Inflammatory macrophage (primary cell): ENCODE measurements at places on chromosomes 16 and 17.
A peak's percentile ranks its signal among the peaks of the same experiment; 100 is the strongest.

- no peak for DNase-seq
Observed at GRCh38 chr17:20966870-20967269, 75.9 kb downstream of the USP22 start.

- peak; percentile 88 for DNase-seq
Observed at GRCh38 chr17:17641621-17642409, 39.4 kb upstream of the RAI1 start.

GRCh38 chr17:8007836-8008235 is 5.4 kb downstream of the GUCY2D start:
- no peak for DNase-seq

DNA sequence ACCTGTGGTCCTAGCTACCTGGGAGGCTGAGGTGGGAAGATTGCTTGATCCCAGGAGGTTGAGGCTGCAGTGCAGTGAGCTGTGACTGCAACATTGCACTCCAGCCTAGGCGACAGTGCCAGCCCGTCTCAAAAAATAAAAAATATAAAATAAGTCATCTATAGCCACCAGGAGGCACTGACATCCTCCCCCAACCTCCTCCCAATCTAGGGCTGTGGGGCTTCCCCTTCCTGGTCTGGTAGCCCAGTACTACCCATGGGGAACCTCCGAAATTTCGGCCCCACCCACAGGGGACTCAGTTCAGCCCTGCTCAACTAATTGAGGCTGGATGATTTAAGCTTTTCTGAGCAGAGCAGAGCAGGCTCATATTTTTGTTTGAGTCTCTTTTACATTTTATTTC is 3.2 kb downstream of the ZSCAN10 start:
- peak; percentile 86 for DNase-seq

DNA sequence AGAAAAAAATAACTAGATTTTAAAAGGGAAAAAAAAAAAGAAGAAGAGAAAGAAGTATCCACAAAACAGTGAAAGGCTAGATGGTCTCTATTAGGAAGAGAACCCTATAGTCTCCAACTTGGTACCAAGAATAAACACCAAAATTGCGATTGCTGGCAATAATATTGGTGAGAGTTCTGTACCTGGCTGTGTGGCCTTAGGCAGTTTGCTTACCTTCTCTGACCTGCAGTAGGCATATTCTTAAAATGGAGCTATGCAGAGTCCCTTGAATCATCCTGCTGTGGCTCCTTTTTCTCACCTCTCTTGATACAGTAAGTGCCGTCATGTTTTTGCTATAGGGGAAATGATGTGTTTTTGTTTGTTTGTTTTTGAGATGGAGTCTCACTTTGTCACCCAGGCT is 35.1 kb downstream of the BRCA1 start:
- no peak for DNase-seq

DNA sequence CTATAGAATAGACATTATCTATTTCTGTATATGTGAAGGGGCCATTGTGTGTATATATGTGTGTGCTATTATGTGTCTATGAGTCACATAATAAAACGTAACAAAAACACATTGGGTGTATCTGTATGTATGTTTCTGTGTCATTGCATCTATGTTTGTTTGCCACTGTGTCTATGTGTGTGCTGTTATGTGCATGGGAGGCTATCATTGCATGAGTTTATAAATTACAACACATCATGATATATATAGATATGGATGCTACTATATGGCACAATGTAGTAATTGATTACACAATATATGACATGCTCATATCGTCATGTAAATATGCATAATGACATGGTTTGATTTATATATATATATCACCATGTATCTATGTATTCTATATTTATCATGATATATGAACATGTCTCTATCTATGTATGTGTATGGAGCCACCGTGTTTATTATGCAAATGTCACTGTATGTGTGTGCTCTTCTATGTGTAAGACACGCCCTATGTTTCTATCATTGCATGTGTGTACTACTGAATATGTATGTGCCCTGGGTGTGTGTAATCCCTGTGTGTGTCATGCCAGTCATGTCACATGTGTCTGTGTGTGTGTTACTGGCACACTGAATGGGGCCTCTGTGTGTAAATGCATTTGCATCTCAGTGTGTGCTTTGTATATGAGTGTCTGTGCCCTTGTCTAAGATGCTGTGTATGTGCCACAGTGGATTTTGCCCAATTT is 1.4 kb upstream of the TSPOAP1 start:
- peak; percentile 46 for DNase-seq

- no peak for DNase-seq
Observed at GRCh38 chr17:69516225-69516624, 101.7 kb downstream of the MAP2K6 start.

DNA sequence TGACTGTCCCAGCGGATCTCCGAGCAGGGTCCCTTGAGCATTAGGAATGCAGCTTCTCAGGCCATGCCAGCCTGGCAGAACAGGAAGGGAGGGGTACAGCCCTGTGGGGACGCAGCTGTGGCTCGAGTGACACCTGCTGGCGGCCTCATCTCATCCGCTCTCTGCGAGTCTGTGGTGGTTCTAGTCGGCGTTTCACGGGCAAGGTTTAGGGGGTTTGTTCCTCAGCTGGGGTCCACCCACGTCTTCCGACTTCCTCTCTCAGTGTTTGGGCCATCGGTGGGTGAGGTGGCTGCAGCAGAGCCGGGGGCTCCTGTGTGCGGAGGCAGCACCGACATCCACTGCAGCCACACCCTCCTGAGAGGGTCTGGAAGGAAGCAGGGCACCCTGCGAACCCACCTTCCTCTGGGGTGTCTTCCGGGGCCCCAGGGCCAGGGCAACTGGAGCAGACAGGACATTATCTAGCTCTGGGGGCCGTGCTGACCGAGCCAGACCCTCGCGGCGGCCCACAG is 33.3 kb downstream of the JPH3 start:
- peak; percentile 61 for DNase-seq

GRCh38 chr17:1422885-1423284 is 22.9 kb upstream of the YWHAE start:
- peak; percentile 66 for DNase-seq

GRCh38 chr16:71894229-71894920 is 956 bp upstream of the IST1 start:
- peak; percentile 66 for DNase-seq

DNA sequence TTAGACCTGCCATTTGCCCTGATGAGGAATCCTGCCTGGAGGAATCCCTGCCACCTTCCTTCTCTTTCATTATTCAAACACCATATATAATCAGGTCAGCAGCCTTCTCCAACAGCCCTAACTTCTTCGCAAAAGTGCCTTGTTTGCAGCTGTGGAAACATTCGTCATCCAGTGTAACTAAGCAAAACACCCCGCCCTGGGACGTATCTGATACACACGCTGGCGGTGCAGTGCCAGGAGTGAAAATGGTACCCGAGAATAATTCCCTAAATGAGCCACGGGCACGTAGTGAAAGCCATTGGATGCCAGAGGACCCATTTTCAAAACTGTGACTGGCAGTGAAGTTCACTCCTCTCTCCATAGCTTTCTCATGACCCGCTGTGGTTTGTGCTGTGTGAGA is 73.7 kb downstream of the IRX3 start:
- DNase-seq, result no peak

- no peak for DNase-seq
Observed at GRCh38 chr17:46773221-46773605, 45.3 kb downstream of the WNT3 start.

- DNase-seq, result no peak
Observed at GRCh38 chr17:17252149-17252661, 15.2 kb upstream of the FLCN start.

DNA sequence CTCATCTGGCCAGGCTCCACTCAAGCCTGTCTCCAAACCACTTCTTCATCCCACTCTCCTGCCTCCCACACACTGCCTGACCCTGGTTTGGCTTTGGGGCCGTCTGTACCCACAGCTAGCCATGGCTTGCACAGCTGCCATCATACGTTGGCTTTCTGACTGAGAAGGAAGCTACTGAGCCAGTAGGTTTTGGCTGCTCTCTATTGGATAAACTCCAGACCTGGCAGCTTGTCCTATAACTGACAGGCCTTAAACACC is 3.9 kb downstream of the MIF4GD start:
- DNase-seq, result peak; percentile 95

- no peak for DNase-seq
Observed at GRCh38 chr16:67934306-67935100, 2.1 kb downstream of the PSMB10 start.

DNA sequence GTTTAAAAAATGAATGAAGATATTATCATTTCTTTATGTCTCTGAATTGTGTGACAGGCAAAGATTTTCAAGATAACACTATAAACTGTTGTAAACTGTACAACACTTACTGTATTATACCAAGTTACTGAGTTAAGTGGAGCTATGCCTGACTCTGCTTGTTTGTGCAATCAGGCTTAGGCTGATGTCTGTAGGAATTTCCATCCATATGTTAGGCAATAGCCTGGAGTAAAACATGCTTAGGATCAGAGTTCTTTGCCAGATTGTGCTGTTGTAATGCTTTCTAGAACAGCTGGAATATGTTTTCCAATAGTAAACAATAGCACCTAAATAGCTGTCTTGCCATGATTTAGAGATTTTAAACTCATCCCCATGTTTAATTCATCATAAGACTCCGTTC is 1496.7 kb downstream of the CDH11 start:
- DNase-seq, result no peak

DNA sequence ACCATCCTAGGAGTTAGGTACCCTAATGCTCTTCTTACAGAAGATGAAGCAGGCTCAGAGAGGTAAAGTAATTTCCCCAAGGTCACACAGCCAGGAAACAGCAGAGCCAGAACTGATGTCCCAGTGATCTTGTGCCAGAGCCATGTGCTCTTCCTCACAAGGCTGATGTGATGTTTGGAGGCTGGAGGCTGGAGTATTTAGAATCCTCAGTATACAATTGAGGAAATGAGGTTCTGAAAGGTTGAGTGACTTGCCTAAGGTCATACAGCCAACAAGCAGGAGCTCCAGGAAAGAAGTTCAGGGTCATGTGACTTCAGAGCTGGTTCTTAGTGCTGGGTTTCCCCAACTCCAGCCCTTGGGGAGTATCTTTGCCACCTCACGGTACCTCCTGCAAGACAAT is 18.5 kb downstream of the ITPRIPL2 start:
- DNase-seq, result peak; percentile 70

- DNase-seq, result peak; percentile 71
Observed at GRCh38 chr16:84730406-84731106, 30.8 kb downstream of the USP10 start.
